ENCODE measurements at places on chromosomes 2 and 18. TPM values are rescaled to one million over a fixed set of nuclear protein-coding genes. Genes with fewer than 3 reads are reported as not detected.
A peak's percentile ranks its signal among the peaks of the same experiment; 100 is the strongest.

The FBXO15 gene
- total RNA-seq: 1.2 TPM

DNA sequence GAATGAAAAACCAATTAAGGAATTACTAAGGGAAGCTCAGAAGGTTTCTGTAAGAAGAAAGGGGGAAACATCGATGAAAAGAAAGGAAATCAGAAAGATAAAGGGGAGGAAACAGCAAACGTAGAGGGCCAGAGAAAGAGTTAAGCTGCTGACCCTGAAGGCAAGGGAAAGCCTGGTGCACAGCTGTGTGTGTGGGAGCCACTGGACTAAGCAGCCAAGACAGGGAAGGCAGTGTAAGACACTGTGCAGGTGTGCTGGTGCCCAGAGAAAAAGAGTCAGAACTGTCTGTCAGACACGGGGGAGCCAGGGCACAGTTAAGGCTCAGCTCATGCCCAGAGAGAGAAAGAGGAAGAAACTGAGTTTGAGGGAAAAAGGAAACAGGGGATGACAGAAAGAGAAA, 104.0 kb downstream of the HIBCH start:
- no peak for DNase-seq

- no peak for DNase-seq
Measured at GRCh38 chr18:37956902-37957301, 391.3 kb upstream of the CELF4 start.

The PRSS56 gene
- not detected for total RNA-seq

DNA sequence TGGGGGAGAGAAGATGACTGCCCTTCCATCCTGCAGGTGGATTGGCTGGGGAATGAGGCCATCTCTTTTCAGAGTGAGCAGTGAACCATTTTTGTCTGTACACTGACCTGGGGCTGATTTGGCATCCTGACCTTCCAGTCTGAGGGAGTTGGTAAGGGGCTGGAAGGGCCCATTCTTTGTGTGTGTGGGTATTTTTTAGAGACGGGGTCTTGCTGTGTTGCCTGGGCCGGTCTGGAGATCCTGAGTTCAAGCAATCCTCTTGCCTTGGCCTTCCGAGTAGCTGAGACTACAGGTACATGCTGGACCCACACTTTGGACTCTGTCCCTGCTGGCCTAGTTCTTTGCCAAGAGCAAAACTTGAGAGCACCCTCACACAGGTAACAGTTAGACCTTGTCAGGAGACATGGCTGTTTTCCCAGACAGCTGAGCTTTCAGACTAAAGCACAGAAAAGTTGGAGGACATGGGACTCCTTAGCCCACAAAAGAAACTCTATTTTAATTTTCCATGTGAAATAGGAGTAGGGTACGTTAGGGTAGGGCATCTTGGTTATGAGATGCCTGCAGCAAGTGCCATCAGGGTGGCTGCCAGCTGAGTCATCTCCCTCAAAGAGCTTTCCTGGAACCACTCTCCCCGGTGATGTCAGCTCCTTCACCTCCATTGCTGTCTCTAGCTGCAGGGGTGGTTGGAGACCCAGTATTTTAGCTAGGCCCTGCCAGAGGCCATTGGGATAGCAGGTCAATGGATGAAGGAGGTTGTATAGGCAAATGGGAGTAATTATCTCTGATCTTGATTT, 60.7 kb downstream of the DGKD start:
- DNase-seq: peak; percentile 69

The KCTD18 gene
- total RNA-seq: 15.2 TPM
